ENCODE measurements at places on chromosomes 7 and 10.

DNA sequence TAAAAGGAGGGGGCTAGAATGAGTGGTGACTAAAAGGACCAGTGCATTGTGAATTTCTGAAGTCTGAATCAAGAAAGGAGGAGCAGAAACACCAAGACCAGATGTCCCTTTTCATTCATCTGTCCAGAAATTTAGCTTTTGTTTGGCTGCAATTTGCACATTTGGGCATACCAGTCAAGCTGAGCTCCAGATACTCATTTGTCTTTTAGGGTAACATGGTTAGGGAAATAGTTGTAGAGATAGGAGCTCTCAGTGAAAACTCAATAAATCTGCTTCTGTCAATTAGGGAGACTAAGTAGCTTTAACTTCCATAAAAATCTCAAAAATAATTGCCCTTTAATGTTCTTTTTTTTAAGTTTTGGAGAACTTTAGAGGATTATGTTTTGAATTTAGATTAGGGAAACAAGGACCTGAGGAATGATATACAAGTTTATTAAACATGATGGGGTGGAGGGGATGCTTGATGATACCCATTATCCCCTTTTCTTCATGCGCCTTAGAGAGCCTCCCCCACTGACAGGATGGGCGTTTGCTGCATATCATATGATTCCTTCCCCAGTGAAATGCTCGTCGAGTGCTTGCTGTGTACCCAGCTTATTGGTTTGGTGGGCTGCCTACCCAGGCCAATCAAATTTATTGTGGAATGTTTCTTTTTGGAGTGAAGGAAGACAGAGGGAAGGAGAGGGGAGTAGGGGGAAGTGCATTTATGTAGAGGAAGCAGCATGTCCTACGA lies 50.7 kb upstream of the RPA3 start:
- DNase-seq, result no peak

- no peak for DNase-seq
Observed at GRCh38 chr10:118571123-118571522, 24.3 kb downstream of the PRLHR start.

GRCh38 chr10:24370877-24371276 lies 161.9 kb downstream of the KIAA1217 start:
- no peak for DNase-seq

- no peak for DNase-seq
Observed at GRCh38 chr7:106747804-106748203, 86.8 kb upstream of the CCDC71L start.

DNA sequence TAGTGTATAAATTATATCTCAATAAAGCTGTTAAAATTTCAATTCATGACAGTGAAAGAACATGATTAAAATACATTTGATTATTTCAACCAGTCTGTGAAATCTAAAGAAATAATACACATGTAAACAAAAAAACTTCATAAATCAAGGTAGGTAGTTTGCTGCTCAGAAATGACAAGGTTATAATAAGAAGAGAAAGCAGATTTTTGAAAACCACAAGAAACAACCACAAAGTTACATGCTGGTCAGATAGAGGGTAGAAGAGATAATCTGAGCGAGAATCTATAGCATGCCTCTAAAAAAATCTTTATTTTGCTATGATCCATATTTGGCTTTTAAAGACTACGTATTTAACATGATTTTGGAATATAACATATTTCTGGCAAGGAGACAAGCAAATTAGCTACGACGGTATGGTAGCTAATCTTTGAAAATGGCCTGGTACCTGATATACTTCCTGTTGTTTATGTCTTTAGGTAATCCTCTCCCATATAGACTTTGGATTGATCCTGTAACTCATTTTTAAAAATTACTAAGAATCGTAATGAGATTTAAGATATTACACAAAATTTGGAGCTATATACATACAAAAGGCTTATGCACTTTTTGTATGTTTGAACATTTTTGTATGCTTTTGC lies 23.5 kb upstream of the VCL start:
- DNase-seq, result no peak

GRCh38 chr7:162632-163297 lies 29.6 kb upstream of the FAM20C start:
- no peak for DNase-seq

DNA sequence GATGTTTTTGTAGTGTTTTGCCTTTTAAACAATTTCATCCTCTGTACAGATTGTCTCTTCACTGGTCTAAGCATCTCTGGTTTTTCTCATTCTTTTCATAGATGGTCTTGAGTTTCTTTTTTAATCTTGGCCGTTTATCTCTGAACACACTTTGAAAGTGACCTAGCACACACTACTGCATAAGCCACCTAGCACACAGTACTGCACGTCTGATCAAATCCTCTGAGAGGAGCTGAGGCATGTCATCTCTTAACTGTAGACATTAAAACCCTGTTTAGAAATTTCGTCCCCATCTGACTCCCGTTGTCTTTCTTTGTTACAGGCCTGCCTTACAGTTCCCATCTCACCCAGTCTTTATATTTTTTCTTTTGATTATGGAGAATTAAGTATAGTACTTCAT lies 100.2 kb downstream of the MAPK8 start:
- DNase-seq, result no peak

- DNase-seq, result no peak
Observed at GRCh38 chr10:20893297-20893696, 3.8 kb downstream of the NEBL start.

DNA sequence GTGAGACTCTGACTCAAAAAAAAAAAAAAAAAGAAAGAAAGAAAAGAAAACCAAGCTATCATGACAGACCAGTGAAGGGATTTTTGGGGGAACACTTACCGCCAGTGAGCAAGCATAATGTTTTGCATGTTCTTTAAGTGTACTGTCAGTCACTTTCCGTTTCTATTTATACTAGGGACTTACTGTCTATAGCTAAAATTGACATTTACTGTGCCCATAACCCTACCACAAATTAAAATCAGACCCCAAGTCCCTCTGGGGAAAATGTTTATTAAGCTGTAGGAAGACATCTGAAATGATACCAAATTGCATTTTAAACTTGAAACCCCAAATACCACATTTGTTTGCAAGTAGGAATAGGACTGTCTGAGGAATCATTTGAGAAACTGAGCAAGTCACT lies 252.8 kb downstream of the TRIL start:
- DNase-seq, result no peak

DNA sequence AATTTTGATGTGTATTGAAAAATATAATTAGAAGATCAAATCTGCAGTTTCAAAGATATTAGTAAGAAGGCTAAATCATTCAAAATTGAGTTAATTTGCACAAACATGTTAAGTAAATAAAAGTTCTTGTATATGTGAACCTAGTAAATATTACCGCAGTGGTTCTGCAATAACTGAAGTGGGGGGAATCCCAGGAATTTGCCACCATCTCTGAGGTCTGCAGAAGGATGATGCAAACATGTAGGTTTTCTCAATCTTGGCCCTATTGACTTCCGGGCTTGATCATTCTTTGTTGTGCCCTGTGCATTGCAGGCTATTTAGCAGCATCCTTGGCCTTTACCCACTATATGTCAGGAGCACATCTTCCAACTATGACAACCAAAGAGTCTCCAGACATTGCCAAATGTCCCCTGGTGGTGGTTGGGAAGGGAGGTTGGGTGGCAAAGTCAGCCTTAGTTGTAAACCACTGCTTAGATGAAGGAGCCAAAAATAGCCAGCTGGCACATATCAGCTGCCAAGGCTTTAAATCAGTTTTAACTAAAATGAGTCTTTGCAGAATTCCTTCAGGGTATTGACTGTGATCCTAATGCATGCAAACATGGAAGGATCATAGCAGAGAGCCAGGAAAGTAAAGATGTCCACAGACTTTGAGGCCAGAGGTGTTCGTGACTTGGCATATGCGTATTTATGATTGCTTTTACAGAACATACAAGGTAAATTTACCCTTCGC lies 146.3 kb downstream of the TRIL start:
- no peak for DNase-seq

- no peak for DNase-seq
Observed at GRCh38 chr7:48872548-48872947, 51.8 kb upstream of the CDC14C start.

DNA sequence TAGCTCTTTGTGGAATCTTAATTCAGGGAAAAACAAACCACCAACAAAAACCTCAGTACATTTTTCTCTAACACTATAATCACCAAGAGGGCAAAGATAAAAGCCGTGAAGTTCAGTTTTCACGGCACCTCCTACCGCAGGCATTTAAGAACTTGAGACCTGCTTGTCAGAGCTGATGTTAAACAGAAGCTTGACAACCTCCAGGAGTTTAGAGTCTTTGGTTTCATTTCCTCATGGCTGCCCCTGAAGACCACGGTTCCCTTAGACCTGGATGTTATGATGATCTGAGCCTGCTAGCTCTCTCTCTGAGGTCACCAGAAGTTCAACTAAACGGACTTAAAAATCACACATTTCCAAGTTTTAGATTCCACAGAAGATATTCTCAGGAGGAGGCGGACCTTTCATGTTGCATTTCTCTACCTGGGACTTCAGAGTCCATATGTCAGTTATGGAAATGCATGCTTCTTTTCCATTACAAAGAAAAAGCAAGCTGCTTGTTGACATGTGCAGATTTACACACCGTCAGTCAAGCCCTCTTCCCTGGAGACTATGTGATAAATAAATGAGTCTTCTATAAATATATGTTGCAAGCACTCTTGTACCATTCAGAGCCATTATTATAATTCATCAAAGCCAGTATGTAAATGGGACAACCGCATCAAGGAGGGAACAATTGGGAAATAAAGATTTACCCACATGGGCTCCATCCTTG lies 258.0 kb downstream of the GFRA1 start:
- DNase-seq, result no peak

- no peak for DNase-seq
Observed at GRCh38 chr7:44534501-44534900, 6.6 kb downstream of the NPC1L1 start.

DNA sequence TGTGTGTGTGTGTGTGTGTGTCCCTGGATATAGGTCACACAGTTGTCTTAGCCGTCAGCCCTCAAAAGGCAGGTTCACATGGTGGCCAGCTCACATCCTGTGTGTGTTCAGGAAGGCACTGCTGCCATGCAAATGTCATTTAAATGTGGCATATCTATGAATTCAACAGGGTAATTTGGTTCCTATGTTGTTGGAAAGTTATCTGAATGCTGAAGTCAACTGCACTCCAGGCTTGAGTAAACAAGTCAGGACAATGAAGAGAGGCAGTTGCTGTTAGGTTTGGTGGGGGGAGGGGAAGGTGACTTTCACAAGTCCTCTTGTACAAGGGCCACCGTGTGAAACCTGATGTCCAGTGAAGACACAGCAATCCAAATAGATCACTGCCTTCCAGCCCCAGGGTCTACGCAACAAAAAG lies 61.1 kb downstream of the PTPRE start:
- no peak for DNase-seq
